ENCODE measurements at places on chromosomes 6 and 20.
A peak's percentile ranks its signal among the peaks of the same experiment; 100 is the strongest.

- DNase-seq: peak; percentile 36
Observed at GRCh38 chr6:57173056-57173885, 1.1 kb downstream of the BAG2 start.

DNA sequence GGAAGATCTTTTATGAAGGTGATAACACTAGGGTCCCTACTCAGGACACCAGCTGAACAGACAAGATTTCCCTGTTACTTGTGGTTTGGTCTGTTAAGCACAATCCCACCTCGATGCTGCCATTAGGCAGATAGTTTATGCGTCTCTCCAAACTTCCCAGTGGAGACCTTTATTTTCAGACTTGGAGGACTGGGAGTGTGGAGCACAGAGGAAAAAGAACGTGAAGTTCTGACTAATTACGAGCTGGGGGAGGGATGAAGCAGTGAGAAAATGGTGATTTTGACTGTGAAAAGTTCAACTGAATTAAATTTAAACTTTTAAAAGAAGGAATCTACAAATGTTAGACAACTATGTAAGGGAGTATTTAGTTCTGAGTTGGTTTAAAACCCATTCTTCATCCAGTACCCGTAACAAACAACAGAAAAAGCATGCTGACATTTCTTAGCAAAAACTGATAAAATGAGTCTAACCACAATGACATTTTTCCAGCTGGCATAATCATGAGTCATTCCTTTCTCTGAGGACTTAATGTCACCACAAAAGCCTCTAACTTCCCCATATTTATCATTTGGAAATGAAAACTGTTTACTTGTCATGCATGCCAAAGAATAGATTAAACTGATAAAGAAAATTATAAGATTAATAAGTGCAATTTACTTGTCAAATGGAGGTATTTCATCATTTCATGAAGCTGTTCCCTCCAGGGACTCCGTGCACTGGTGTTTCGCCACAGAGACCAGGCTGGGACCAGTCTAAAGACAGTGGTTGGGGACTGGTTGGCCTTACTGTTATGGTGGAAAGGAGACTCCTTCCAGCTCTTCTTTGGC is 113.3 kb upstream of the SSTR4 start:
- DNase-seq: no peak

- DNase-seq: no peak
Observed at GRCh38 chr20:24617757-24618450, 148.5 kb downstream of the SYNDIG1 start.

- no peak for DNase-seq
Observed at GRCh38 chr6:158020272-158020711, 38.6 kb downstream of the SYNJ2 start.

DNA sequence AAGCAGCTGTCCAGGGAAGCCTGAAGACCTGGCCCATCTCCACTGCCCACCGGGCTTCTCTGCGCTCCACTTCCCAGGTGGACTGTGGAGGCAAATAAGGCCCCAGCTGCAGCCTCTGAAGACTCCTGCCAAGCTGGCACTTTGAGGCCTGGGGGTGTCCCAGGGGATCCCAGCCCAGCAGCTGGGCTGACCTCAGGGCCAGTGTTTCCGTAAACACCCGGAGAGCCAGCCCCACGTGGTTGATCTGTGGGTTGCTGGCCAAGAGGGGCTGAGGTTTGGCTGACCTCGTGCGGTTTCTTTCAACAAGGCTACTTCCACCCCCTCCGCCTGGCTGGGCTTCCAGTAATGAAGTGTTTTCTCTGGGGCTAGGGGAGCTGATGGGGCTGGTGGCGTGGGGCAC is 12.4 kb upstream of the CCN5 start:
- peak; percentile 28 for DNase-seq

- DNase-seq: no peak
Observed at GRCh38 chr6:44102527-44102926, 24.7 kb downstream of the MRPL14 start.

GRCh38 chr6:108222504-108222903 is 38.3 kb downstream of the SNX3 start:
- DNase-seq: no peak

- DNase-seq: peak; percentile 58
Observed at GRCh38 chr20:8722277-8722928, 346.5 kb upstream of the PLCB4 start.

DNA sequence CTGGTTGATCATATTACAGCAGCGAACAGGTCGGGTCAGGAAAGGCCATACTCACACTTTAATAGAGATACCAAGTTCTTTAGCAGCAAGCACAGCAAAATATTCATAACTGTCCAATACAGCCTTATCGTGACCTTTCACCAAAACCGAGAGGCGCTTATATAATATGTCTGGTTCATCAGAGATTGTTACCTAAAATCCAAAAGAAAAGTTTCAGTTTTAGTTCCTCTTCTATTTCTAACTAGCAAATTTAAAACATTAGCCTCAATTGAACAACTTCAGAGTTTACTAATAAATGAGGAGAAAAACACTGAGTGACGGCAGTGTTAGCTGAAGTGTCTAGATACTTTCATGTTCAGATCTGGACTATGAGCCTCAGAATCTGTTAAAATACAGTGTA is 5.9 kb downstream of the MRPS10 start:
- DNase-seq: no peak

DNA sequence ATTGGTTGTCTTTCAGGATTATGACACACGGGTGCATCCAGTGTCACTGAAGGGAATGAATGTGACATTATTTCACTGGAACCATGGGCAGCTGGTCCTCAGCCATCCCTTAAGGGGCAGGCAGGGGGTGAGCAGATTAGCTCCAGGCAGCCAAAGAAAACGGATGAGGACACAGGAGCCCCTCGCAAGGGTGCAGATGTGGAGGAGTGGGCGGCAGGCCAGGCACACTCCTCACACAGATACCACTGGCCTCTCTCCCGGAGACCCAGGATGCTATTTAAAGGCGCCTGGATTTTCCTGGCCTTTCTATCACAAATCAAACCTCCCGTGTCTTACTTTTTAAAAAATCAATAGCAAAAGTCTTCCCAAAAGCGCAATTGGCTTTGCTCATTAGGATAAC is 210.4 kb downstream of the TAF4 start:
- no peak for DNase-seq

- no peak for DNase-seq
Observed at GRCh38 chr20:3775457-3776108, 5.7 kb downstream of the SPEF1 start.

GRCh38 chr6:130966344-130966980 is 96.6 kb downstream of the EPB41L2 start:
- DNase-seq: no peak

GRCh38 chr6:155493026-155493693 is 37.5 kb upstream of the NOX3 start:
- DNase-seq: no peak

- no peak for DNase-seq
Observed at GRCh38 chr6:151842816-151843215, 35.3 kb downstream of the ESR1 start.

DNA sequence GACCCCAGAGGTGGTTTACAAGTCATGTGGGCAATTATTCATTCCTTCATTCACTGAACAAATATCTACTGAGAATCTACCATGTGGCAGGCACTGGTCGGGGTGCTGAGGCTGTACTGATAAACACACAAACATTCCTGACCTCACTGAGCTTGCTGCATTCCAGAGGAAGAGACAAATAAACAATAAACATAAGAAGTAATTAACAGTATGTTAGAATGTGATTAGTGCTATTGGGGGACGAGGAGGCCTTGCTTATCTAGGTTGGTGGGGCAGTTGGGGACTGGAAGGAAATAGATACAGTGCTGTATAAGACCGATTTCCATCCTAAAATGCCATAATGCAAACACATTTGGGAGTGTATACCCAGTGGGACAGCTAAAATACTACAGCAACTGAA is 44.1 kb downstream of the MAK start:
- DNase-seq: no peak

GRCh38 chr6:157927011-157927410 is 54.7 kb upstream of the SYNJ2 start:
- no peak for DNase-seq

DNA sequence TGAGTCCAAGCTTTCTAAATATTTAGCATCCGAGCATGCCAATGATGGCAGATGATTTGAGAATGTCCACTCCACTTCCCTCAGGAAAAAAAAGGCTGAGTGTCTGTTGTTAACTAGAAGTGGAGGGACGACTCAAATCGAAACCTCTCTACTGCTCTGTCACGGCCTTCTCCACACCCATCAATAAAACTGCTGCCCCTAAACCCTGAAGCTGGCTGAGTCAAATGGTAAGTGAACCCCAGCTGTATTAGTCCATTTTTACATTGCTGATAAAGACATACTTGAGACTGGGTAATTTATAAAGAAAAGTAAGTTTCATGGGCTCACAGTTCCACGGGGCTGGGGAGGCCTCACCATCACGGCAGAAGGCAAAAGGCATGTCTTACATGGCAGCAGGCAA is 707.0 kb downstream of the QKI start:
- DNase-seq: no peak

- DNase-seq: no peak
Observed at GRCh38 chr6:155882527-155883333, 427.1 kb upstream of the NOX3 start.

DNA sequence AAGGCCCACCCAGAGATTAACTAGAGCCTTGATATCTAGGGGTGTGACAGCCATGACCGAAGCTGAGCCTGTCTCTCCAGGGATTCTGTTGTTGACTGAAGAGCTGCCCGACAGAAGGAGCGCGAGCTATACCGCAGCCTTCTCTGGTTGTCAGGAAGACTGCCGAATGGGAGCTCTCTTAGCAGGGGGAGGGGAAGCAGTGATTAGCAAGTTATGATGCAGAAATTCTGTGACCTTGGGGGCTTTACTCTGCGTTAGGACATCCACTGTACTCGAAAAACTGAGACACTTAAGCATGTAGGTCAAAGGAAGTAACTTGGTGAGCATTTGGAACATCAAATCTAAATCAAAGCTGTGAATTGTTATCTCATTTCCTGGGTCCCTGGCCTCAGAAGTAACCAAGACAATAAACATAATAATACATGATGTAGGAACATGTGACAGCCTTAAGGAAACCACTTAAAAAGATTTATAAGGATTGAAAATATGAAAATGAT is 84.7 kb downstream of the MAP3K4 start:
- no peak for DNase-seq

DNA sequence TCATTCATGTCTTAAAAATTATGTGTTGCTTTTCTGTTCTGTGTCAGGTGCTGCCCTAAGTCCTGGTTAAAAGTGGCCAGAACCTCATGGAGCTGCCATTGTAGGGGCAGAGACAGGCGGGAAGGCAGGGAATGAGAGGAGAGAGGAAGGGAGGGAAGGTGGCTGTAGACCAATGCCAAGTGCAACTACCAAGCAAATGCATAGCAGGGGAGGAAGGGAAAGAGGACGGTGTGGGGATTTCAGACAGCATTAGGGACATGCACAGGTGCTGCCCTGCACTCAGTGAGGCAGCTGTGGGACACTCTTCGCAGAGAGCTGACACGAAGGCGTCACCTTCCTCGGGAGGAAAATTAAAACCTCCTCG is 21.0 kb downstream of the GGTLC1 start:
- DNase-seq: no peak

DNA sequence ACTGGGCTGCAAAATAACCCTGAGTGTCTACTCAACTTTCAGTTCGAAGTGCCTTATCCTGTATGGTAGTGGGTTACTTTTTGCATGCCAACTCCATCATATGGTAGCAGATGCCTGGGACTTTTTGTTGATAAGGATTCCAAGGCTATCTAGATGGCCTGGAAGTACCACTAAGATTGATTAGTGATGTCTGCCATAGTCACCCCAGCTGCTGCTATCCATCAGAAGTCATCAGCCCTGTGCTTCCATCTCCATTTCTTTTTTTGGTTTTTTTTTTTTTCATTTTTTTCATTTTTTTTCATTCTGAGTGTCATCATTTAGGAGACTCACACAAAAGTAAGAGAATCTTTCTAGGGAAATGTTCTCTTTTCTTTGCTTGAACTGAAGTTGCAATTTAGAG is 217.4 kb upstream of the PLCB4 start:
- DNase-seq: no peak

- DNase-seq: no peak
Observed at GRCh38 chr20:676315-676937, 824 bp upstream of the SCRT2 start.

DNA sequence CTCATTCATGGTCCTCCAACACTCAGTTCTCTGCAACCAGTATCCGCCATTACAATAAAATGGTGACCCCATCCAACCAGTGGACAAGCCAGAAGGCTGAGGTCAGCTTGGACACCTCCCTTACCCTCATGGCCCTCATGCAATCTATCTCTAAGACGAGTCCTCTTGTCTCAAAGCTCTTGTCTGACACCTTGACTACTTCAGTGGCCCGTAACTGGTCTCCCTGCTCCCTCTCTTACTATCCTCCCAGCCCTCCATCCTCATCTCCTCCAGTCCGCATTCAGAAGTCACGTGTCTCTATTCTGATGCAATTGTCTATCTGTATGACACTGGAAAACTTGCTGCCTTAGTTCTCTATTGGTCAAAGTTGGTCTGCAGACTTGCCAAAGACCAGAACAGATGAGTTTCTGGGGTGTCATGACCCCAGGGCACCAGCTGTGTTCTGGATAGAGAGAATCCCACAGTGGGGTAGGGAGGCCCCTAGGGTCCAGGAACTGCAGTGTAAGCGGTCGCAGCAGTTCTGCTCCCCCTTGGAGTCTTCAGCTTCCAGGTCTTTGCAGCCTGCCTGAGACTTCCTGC is 59.6 kb upstream of the RNF24 start:
- no peak for DNase-seq

DNA sequence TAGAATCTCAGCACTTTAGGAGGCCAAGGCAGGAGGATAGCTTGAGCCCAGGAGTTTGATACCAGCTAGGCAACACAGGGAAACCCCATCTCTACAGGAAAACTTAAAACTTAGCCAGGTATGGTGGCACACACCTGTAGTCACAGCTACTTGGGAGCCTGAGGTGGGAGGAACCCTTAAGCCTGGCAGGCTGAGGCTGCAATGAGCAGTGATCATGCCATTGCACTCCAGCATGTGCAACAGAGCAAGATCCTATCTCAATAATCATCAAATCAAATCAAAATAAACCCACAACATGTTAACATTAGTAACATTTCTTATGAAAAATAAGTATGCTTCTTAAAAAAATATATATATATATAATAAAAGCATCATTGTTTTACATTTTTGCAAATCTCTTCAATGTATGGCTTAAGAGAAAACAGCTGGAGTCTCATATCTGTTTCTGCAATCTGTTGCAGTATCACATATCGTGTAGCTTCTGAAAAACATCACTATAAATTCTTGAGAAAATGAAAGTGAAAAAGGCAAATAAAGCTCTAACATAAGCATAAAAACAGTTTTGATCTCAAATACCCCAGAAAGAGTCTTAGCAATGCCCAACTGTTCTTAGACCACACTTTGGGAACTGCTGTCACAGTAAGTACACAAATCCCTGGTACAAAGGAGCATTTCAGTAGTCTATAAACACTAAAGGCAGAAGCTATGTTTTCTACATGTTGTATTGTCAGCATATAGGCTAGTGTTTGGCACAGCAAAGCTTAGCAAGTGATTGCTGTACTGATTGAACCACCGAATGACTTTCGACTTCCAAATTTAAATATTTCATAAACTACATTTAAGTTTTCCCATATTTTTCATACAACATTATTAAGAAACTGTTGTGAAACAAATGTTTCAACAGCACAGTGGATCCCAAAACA is 8.0 kb downstream of the MMUT start:
- DNase-seq: no peak

GRCh38 chr6:12720310-12720709 is 3.7 kb downstream of the PHACTR1 start:
- DNase-seq: no peak

Measured in small intestine (tissue), 16 donors.